Activated CD4-positive, alpha-beta T cell treated with anti-CD3 and anti-CD28 coated beads, Interleukin-2, amount 50 U/mL, for 16 hours (primary cell): ENCODE measurements at places on chromosomes 7 and 10.

DNA sequence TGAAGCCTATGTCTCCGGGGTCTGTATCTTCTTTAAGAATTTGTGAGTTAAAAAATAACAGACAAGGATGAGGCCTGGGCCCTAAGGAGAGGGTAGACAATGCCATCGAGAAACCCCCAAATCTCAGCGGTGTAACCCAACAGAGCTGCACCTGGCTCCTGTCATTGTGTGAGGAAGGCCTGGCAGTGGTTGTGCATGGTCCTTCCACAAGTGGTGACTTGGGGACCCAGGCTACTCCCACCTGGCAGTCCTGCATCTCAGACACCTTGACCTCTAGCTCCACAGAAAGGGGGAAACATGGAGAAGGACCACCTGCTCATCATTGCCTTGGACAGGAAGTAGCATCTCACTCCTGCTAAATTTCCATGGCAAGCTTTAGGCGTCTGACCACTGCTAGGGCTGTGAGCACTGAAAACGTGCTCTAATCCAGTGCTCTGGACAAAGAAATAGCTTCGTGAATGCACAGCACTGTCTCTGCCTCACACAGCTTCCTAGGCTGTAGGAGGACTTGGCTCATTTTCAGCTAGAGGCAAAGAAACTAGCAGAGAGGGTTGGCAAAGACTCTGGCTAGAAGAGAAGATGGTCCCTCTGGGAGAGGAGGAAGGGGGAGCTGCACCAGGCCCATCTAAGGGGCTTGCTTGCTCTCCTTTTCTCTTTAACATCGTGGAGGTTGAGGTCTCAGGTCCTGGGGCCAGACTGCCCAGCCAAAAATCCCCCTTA lies 273.9 kb upstream of the ZMIZ1 start:
- no peak for DNase-seq

GRCh38 chr7:130292682-130293257 lies at the start of gene CPA4:
TSS of gene CPA4 (plus strand) at chr7:130293161. CDS start at chr7:130293181, 20 bp downstream.
- no peak for DNase-seq

DNA sequence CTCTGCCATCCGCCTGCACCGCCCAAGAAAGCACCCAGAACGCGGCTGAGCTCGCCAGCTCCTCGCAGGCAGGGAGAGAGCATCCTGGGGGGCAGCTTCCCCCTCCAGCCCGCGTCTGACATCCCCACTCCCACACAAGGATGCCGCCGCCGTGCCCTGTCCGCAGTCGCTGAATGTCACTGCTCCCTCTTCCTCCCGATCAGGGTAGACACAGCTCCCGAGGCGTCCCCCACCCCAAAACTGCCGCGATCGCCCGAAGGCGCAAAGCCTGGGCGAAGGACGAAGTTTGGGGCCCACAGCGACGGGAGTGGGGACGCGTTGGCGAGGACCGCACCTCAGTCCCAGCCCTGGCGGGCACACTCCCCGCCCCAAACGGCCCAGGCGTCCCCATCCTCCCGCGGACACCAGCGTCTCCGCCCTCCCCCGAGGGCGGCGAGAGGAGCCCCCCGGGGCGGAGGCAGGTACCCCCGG lies 1.5 kb upstream of the KAT6B start:
- peak; percentile 30 for DNase-seq

GRCh38 chr10:67050415-67050814 lies 124.6 kb downstream of the LRRTM3 start:
- DNase-seq: no peak

DNA sequence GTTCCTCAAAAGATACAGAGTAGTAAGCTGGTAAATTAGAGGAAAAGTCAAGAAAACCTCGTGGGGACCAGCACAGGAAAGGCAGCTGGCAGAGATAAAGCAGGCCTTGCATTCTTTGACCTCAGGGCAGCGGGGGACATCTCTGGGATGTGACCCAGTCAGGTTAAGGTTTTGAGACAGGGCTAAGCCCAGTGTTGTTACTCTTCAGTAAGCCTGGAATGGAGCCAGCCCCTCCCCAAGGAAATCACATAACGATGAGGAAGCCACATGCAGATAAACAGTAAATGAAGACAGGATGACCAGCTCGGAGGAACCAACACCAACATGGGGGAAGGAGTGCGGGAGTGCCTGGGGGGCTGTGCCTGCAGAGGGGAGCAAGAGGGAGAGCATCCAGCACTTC lies 99.6 kb downstream of the JAZF1 start:
- DNase-seq: no peak

GRCh38 chr10:60570272-60570865 lies 180.7 kb upstream of the ANK3 start:
- peak; percentile 48 for DNase-seq

DNA sequence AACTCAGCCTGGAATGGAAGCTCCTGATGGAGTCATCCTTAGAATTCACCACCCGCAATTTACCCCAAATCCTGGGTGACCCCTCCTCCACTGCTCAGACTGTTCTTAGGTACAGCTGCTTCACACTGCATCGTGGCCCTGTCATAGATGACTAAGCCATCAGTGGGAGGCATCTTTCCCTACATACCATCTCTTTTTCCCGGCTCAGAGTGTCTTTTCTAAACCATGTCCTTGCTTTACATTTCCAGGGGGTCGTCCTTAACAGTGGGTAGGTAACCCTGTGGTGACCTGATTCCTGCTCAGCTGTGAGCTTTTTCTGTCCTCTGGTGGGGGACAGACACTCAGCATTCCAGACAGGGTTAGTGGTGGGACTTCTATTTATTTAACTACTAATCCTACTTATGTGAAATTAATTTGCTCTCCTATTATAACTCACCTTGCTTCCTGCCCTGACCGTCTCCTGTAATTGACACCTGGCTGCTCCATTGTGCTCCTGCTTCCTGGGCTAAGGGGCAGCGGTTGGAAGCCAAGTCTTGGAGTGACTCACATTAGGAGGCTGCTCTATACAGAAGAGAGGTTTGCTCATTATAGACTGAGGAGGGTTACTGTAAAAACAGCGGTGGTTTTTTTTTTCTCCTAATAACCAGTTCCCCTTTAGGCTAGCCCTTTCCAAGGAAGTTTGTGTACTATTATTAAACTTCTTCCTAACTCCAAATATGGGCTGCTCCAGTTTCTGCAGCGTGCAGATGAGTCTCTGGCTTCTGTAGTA lies 40.6 kb downstream of the PYROXD2 start:
- no peak for DNase-seq

DNA sequence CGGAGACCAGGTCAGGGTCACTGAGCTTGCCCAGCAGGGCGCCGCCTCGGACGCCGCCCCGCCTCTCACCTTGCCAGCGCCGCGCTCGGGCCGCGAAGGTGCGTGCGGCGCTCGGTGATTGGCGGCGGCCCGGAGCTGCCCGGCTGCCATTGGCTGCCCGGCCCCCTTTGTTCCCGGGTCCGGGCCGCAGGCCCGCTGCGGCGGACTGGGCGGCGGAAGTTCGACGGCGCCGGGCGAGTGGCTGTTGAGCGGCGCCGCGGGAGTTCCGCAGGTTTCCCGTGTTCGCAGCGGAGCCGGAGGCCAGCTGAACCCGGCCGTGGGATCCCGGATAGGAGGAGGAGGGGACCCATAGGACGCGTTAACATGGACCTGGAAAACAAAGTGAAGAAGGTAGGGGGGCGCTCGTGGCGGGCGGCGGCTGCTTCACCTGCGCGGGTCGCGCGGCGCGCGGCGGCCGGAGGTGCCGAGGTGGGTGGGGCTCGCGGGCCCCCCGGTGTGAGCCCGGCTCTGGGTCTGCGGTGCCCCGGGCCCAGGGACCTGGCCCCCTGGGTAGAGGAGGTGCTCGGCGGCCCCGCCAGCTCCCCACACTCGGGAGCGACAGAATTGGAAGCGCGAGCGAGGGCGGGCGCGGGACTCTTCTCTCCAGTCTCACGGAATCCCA lies at the start of gene TES:
TSS of gene TES (plus strand) at position 195 of the 661 bp plus-strand sequence. CDS start at position 364, 169 bp downstream.
- peak; percentile 79 for DNase-seq

DNA sequence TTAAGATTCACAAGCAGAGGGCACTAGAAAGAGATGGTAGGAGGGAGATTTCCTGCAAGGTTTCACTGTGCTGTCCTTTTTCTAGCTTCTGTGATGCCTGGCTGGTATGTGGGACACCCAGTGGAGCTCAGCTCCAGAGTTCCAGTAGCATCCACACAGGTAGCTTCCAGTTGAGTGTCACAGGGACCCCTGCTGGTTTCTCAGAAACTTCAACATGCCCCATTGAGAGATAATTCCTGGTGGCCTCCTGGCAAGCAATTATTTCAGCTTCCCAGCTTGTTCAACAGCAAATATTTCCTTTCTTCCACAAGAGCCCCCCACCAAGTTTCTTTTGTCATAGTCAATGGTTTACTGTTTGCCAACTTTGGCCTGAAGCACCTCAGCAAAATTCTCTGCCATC lies 858.7 kb downstream of the REEP3 start:
- no peak for DNase-seq

DNA sequence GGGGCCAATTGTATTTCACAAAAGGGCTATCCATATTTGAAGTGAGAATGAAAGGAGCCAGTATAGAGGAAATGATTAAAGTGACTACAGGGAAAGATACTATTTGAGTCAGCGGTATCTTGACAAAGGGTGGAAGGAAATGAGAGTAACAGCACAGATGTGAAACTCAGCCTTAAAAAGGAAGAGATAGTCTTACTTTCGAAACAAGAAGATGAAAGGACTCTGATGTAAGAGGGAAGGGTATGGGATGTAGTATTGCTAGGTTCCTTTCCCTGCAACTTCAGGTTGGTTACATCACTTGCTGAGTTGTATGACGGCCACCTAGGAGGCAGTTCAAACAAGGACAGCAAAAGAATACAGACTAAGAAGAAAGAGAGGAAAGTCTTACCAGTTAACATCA lies 13.7 kb downstream of the CISD1 start:
- DNase-seq: peak; percentile 87

- peak; percentile 2 for DNase-seq
These were observed 231.7 kb downstream of the HDAC9 start for GRCh38 chr7:18727115-18727870.

GRCh38 chr7:47885987-47886811 lies 62.1 kb downstream of the PKD1L1 start:
- DNase-seq: no peak

DNA sequence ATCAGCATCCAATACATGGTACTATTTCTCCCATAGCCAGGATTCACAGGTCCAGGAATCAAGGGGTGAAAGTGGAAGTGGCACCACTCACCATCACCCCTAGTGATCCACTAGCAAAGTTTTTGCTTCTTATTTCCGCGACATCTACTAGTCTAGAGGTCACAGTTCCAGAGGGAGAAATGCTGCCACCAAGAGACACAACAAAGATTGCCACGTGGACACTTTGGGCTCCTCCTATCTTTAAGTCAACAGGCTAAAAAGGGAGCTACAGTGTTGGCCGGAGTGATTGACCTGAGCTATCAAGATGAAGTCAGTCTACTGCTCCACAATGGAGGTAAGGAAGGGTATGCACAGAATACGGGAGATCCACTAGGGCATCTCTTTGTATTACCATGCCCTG lies 178.2 kb downstream of the AKR1D1 start:
- no peak for DNase-seq

DNA sequence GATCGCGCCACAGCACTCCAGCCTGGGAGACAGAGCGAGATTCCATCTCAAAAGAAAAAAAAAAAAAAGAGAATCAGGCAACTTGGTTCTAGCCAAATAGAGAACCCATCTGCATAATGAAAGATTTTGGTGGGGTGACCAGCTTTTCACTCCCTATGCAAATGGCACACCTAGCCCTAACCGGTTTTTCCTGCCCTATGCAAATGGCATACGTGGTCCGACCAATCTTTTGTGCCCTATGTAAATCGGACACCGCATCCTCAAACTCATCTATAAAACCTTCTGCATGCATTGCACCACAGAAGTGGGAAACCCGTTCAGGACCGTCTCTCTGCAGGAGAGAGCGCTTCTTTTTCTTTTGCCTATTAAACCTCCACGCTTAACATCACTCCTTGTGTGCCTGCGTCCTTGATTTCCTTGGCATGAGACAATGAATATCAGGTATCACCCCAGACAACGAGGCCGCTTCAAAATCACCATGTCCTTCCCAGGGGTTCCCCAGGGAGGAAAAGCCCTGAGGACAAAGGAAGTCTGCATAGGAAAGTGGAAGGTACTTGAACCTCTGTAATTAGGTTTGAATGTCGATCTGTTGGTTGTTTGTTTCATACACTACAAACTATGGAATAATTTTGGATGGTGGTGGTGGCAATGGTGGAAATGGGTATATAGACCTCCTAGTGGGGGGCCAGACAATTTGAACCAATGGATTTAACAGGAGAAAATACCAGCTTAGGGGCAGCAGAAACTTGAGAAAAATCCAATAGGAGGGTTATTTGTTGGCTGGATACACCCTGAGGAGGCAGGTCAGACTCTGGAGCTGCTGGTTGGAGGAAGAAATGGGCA lies 396.2 kb downstream of the TYW1 start:
- DNase-seq: no peak

DNA sequence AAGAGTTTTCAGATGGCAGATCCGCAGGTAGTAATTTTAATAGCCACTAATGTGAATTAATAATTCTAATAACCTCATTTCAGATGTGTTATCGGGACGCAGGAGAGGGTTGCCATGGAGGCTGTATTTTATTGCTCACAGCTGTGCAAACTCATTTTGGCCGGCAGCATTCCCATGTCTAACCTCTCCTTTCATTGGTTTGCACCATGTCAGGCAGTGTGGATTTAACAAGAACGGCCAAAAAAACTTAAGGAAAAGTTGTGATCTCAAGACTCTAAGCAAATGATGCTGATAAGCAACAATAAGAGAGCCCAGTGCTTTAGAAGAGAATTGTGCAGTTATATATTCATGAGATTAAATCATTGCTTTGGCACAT lies 88.7 kb upstream of the NRP1 start:
- no peak for DNase-seq

DNA sequence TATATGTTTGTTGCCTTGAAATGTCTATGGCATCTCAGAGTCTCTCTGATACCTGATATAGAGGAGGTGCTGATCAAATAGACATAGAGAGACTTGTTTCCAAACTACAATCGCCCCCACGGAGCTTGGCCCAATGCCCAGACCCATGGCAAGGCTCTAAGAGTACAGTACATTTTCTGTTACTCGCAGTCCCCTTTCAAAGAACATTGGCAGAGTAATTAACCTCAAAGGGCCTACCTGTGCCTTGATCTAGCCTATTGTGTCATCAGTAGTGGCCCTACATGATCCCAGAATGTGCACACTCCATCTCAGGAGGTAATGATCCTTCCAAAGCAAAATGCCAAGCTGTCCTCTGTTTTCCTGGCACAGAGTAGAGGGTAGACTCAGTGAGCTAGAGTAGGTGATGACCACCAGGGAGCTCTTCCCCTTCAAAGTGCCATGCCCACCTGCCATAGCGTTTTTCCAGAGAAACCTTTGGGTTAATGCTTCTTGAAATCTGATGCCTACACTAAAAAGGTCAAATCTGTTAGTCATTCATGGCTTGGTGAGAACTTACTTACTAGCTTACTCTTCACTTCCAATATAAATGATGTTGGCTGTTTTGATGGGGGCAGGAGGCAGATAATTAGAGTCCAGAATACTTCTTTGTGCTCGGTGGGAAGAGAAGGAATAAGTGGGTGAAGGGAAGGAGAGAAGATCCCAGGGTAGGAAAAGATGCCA lies 41.2 kb upstream of the ACSL5 start:
- DNase-seq: no peak

- peak; percentile 29 for DNase-seq
These were observed 832 bp downstream of the XRCC2 start for GRCh38 chr7:152674860-152675758.

- DNase-seq: no peak
These were observed 10.4 kb upstream of the COL1A2 start for GRCh38 chr7:94384315-94384714.

GRCh38 chr7:137354396-137354795 lies 10.9 kb upstream of the PTN start:
- DNase-seq: no peak

GRCh38 chr7:46003896-46004875 lies 83.1 kb upstream of the IGFBP3 start:
- no peak for DNase-seq
